ENCODE measurements at places on chromosomes 2 and 18.

DNA sequence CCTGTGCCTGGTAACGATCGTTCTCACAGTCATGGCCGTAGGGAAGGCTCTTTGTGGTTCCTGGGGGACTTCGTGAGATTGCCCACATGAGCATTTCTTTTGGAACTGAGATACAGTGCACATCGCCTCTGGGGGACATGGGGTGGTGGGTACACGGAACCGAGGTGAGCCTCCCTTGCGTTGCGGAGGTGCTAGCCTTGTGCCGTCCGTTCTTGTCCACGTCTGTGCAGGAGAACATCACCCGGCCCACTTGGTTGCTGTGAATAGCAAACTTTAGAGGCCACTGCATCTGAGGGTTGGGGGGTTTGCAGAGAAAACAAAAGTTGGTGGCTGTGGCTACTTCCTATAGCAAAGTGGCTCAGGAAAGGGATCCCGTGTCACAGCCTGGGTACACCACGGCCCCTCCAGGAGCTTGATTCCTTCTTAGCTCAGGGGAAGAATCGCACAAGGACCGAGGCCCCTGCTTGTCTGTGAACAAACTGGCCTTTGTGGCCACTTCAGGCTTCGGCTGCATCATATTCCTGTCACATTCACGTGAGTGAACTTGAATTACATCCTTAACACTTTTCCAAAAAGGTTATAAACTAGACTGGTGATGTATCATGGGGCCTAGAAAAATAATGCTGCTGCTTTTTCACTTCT, 72.6 kb downstream of the LRRFIP1 start:
- DNase-seq: no peak

- DNase-seq: peak; percentile 52
Measured at GRCh38 chr2:182208421-182208820, 218.4 kb downstream of the PDE1A start.

- no peak for DNase-seq
Measured at GRCh38 chr2:143885461-143885860, 634.5 kb downstream of the ZEB2 start.

GRCh38 chr2:156585457-156585856, 149.3 kb downstream of the GPD2 start:
- DNase-seq: no peak

GRCh38 chr2:105100046-105100840, 62.4 kb downstream of the MRPS9 start:
- no peak for DNase-seq

- DNase-seq: no peak
Measured at GRCh38 chr2:234990300-234990699, 38.5 kb downstream of the SH3BP4 start.

- no peak for DNase-seq
Measured at GRCh38 chr18:44592639-44593038, 88.0 kb upstream of the SETBP1 start.

DNA sequence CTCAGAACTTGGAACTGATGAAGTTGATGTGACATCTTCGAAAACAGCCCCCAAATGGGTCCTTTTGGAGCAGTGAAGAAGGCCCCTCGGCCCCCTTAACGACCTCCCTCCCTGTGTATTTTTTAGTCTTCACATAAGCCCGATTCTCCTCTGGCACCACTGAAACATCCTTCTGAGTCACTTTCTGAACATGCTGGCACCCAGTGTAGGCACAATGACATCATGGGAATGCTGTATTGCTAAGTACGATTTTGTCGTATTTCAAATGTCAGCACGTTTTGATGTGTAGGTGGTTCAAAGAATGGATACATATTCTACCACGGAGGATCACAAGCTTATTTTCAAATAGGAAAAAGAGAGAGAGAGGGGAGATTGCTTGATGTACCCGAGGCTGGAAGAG, 111.7 kb upstream of the RIOK3 start:
- DNase-seq: no peak

GRCh38 chr2:178315488-178315948, 121.2 kb downstream of the OSBPL6 start:
- no peak for DNase-seq

DNA sequence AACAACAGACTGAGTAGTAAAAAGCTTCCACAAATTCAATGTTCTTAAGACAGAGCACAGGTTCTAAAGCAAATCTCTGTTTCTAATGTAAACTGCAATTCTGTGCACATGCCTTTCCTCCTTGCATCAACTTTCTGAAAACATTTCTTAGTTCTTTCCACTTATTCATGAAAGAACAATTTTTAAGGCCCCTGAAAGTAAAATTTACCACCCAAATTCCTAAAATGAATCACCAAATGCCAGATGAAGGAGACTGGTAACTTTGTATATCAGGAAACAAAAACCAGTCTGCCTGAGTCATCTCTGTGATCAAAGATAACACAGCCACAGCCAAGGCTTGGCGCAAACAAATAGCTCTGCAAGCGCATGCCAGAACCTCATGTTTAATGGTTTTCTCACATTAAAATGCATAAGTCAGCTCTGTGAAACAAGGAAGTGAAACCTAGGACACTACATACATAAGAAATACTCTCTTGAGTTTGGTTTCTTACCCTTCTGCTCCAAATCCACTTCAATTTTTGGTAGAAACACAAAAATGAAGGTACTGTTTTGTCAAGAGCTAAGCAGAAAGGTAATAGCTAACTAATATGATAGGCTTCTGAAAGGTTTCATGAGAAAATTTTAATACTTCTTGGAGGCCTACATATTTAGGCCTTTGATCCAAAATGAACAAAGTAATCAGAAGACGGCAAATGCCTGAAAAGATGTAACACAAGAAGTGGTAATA, 169.4 kb downstream of the THADA start:
- no peak for DNase-seq

DNA sequence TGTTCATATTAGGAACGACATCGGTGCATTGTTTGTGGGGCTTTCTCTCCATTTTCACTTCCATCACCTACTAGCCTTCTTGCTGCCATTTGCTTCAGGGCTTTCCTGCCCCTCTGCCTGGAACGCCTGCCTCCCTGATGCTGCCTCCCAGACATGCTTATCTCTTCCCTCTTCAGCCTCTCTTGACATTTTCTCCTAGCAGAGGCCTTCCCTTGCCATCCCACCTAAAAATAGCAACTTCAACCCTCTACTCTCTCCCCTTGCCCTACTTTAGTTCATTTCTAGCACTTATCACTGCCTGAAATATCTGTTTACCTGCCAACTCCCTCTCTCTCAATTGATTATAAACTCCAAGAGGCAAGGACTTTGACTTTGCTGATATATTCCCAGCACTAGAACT, 210.3 kb downstream of the SP3 start:
- no peak for DNase-seq

DNA sequence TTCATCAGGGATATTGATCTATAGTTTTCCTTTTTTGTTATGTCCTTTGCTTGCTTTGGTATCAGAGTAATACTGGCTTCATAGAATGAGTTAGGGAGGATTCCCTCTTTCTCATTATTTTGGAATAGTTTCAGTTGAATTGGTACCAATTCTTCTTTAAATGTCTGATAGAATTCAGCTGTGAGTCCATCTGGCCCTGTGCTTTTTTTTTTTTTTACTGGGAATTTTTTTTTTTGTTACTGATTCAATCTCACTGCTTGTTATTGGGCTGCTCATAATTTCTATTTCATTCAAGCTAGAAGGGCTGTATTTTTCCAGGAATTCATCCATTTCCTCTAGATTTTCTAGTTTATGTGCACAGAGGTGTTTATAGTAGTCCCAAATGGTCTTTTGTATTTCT, 103.9 kb downstream of the RND3 start:
- DNase-seq: no peak

- no peak for DNase-seq
Measured at GRCh38 chr18:37343542-37343851, 222.1 kb downstream of the CELF4 start.

DNA sequence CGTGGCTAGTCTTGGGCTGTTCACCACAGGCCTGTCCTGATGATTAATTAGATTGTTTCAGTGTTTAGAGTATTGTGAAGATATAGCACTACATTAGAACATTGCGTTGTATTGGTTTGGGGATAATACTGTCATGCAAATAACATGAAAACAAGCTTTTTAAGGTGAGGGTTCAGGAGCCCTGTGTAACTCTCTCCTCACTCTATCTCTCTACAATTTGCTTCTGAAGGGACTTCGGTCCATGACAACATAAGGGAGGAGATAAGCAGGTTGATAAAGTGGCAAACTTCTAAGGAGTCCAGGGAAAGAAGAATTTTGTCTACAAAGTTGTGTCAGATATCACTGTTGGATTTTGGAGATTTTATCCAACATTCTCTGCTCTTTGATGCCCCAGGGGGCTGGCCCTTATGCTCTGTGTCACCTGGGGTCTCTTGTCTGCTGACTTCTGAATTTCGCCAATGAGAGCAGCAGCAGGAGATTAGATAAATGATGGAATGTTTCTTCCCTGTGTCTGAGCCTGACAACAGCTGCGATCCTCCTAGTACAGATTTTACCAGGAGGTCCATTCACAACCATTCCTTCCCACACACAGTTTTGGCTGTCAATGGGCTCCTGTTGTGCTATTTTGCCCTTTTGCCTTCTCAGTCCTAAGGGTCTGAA, 3.3 kb downstream of the TNP1 start:
- DNase-seq: no peak

DNA sequence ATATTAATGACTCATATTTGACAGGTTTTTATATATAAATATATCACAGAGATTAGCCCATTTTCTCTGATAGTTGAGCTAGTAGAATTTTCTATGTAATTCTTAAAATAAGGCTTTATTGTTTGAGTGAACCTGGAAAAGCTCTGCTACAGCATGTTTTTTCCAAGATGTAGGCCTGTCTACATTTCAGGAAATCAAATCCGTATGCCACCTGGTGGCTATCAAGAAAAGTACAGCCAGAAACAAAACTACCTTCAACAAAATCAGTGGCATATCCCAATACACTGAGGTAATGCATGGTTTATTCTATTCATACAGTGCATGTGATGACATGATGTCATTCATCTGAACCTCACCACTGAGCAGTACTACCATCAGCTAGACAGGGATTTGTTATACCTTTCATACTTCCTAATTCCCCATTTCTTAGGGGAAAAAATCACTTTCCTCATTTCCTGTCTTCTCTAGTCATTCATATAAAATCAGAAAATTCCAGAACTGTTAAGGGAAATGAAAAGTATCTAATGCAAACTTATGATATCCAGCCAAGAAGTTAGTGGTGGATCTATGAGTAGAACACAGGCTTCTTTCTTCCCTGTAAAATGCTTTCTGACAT, 310.4 kb upstream of the SYT4 start:
- no peak for DNase-seq

- no peak for DNase-seq
Measured at GRCh38 chr2:99600981-99601651, 111.3 kb upstream of the REV1 start.

GRCh38 chr2:174607989-174608865, 10.6 kb upstream of the WIPF1 start:
- DNase-seq: no peak

DNA sequence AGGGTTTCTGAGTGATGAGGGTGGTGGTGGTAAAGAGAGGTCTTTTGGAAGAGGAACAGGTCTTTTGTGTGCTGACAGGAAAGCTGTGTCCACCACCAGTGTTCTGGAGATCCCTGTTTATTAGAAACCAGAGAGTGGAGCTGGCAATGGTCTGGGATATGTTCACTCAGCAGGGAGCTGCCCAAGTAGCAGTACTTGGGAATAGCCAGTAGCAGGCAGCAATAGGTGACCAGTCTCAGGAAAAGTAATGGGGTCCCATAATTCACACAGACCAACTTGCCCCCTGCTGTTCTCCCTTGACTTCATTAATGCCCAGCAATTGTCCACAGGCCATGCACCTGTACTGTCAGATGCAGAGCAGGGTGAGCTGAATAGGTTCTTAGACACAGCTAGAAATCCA, 1.8 kb downstream of the TSPYL6 start:
- no peak for DNase-seq

- DNase-seq: no peak
Measured at GRCh38 chr18:55878224-55878623, 290.2 kb upstream of the TCF4 start.

DNA sequence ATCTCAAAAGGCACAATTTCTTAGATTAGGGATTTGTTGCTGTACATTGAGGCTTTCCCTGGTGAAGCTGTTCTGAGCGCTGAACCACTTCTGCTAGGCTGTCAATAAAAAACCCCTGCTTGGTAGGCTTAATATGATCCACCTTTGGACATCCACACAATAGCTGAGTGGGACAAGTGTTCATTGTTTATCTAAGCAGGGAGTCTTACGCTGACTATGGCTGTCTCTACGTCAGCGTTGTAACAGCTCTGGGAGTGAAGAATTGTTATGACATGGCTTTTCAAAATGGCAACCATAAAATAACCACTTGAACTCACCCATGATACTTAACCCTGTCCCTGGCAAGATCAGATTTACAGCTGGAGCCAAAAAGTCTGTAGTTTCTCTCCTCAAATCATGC, 111.5 kb upstream of the SULT1C3 start:
- DNase-seq: no peak

GRCh38 chr18:24656551-24657443, 196.4 kb downstream of the HRH4 start:
- DNase-seq: no peak

GRCh38 chr2:62089658-62090057, 106.3 kb upstream of the B3GNT2 start:
- DNase-seq: no peak

DNA sequence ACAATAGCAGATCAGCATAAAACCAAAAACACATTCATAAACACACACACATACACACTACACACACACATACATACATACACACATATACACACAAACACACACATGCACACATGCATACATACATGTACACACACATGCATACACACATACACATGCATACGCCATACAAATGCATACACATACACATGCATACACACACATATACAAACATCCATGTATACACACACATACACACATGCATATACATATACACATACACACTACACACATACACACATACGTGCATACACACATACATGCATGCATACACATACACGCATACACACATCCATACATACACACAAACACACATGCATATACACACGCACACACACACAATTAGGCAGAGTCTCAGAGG, 490.1 kb downstream of the TNS1 start:
- no peak for DNase-seq

GRCh38 chr2:147045113-147045512, 799.7 kb upstream of the ACVR2A start:
- DNase-seq: no peak

DNA sequence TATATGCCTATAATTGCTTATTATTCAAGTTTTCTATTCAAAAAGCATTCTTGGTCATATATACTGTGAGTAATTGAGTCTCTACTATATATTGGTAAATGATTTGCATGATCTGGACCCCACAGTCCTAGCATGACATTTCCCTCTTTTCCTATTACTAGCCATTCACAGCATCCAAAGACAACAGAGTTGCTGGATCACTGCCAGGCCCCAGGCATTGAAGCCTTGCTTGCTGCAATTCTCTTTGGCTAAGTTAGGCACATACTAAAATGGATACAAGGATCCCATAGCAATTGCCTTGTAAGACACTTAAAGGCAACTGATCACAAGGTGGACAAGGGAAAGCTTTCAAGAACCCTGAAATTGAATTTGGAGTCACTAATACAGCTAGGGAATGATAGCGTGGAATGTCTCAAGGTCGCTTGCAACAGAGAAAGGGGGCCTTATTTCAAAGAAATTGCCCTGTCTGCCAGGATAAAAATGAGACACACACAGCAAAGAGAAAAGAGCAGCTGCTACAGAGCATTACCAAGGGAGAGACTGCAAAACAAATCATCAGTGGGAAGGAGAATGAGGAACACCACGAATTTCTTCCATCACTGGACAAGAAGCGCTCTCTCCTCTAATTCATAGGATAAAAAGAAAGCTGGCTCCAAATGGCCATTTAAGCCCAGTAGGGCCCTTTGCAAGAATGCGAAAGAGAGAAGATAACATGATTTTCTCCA, 77.1 kb upstream of the EPHA4 start:
- no peak for DNase-seq
